Renal pelvis (tissue), 12 donors: ENCODE measurements at places on chromosomes 2 and 18.

DNA sequence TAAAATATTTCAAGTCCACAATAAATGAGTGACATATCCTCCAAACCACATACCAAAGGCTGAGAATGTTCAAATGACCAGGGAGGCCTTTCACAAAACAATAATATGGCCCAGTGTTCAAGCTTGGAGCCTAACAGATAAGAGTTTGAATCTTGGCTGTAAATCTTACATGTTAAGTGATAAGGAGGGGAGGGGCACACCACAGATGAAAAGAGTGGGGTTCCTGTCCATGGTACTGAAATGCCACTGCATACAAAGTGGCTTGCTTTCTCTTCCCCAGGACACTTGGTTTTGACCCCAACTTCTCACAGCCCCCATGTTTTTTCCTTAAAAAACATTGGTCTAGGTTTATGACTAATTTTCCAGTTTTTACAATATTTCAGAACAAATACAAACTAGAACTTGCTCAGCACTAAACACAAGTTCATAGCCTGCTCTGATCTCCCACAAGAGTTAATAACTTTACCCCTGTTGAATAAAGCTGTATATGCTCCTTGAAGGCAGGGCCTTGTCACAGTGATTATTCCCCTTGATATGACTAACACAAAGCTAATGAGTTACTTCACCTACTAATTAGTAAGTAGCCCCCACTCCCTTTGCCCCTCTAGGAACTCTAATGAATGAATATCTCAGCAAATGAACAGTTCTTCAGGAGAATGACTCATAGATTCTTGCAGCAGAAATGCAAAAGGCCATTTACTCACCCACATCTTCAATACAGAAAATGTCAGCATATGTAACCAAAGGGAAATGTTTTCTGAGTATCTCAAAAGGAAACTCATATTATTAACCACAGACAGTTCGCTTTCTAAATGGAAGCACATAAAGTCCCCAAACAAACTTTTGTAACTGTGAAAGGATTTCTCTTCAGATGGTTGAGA lies 142.2 kb downstream of the SATB2 start:
- peak; percentile 41 for DNase-seq

DNA sequence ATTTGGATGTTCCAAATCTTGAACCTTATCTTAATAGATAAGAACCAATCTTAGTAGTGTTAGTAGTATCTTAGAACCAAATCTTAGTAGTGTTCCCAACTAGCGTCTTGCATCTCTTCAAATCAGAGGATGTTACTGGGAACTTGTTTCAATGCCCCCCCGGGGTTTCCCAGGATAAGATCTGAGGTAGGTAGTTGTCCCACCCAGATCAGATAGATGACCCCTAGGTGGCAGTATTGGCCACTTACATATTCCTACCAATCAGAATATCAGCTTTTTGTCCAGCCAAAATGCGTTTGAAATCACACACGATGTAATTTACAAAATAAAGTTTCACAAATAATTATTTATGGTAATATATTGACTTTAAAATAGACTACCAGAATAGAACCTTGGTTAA lies 314.8 kb downstream of the MBD2 start:
- no peak for DNase-seq

- no peak for DNase-seq
Observed at GRCh38 chr18:26255695-26256622, 29.7 kb downstream of the TAF4B start.

- DNase-seq, result no peak
Observed at GRCh38 chr2:224284134-224284946, 117.6 kb downstream of the FAM124B start.

GRCh38 chr2:113078350-113078839 lies 10.6 kb downstream of the IL1F10 start:
- no peak for DNase-seq

DNA sequence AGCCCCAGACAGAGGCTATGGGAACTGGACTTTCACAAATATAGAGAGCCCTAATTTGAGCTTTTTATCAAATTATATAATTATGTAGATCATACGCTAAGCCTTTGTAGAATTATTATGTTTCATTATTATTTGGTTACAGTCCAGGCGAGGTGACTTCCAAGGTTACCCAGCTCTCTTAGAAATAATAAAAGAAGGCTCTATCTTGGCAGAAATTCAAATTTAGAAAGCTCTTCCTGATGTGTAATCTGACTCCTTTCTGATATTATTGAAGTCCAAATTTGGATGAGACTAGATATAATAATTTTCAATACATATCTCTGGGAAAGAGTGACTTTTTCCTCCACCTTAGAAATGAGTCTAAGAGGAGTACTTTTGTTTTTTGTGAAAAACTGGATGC lies 4.8 kb upstream of the SLC38A11 start:
- DNase-seq, result no peak

GRCh38 chr2:47309472-47309951 lies 93.4 kb upstream of the MSH2 start:
- DNase-seq, result no peak

GRCh38 chr2:154446324-154446723 lies 252.2 kb upstream of the KCNJ3 start:
- no peak for DNase-seq

DNA sequence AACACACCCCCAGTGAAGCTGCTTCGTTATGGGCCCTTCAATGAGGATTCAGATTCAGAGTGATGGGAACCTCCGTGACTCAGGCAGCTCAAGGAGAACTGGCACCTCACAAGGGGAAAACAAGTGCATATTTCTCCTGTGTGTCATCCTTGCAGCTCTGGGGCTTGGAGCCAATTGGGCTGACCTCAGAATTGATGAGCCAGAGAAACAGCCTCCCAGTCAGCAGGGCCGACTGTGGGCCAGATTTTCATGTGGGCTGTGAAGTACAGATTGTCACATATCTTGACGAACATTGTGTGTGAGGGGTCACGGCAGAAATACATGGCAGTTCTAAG lies 189.6 kb upstream of the SP5 start:
- no peak for DNase-seq

GRCh38 chr2:46082531-46083485 lies 214.4 kb upstream of the EPAS1 start:
- no peak for DNase-seq
